Stimulated activated CD4-positive, alpha-beta T cell treated with anti-CD3 and anti-CD28 coated beads, TNF-alpha, amount 100 ng/mL, for 4 hours (primary cell): ENCODE measurements at places on chromosomes 5 and 9.

- DNase-seq, result no peak
Measured at GRCh38 chr5:60805463-60805862, 38.6 kb downstream of the ELOVL7 start.

DNA sequence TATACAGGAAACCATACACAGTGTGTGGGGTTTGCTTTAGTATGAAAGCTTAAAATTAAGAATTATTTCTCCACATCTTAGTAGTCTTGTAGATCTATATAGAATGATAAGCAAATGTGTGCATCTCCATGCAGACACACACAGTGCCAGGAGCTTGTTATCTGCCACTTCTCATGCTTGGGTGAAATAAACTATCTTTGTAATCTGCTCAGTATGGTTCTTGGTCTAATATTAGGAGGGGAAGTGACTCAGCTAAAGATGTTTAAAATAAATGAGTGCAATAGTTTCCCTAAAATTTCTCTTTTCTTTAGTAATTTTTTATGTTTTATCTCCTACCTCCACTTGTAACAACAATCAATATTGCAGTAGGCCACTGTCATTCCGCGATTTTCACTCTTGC lies 689.6 kb downstream of the TAF11L14 start:
- no peak for DNase-seq

GRCh38 chr9:7704543-7704942 lies 95.0 kb downstream of the DMAC1 start:
- no peak for DNase-seq

DNA sequence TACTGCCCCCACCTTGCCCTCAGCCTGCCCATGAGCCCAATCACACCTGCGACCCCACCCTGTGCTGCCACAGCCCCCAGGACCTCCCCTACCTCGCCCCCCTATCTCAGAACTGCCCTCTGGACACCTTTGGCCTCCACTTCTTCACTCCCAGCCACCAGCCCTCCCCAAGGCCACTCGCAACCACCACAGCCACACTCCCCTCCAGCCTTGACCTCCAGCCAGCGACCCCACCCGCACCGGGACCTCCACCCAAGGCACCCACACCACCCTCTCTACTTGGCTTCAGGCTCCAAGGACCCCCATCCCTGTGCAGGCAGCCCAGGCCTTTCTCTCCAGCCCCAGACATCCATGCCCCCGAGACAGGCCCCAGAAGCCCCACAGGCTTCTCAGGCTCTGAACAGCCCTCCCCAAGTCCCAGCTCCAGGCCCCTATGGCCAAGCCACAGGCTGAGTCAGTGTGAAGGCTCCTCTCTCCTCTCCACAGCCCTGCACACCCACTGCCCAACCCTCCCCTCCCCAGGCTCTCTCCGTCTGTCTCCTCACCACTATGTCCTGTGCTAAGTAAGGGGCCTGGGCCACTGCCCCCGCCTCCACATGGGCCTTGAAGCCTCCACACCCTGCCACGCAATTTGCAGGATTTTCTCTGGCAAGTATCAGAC lies 2.0 kb downstream of the AK1 start:
- DNase-seq, result no peak

DNA sequence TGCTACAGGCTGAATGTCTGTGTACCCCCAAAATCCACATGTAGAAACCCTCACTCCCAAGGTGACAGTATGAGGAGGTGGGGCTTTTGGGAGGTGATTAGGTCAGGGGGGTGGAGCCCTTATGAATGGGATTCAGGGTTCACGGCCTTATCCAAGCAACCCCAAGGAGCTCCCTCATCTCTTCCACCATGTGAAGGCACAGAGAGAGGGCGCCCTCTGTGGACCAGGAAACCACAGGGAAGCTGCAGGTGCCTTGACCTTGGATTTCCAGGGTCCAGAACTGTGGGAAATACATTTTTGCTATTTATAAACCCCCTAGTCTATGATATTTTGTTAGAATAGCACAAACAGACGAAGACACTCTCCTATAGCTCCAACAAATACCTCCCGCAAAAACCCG lies 53.6 kb upstream of the IRX2 start:
- DNase-seq, result no peak

DNA sequence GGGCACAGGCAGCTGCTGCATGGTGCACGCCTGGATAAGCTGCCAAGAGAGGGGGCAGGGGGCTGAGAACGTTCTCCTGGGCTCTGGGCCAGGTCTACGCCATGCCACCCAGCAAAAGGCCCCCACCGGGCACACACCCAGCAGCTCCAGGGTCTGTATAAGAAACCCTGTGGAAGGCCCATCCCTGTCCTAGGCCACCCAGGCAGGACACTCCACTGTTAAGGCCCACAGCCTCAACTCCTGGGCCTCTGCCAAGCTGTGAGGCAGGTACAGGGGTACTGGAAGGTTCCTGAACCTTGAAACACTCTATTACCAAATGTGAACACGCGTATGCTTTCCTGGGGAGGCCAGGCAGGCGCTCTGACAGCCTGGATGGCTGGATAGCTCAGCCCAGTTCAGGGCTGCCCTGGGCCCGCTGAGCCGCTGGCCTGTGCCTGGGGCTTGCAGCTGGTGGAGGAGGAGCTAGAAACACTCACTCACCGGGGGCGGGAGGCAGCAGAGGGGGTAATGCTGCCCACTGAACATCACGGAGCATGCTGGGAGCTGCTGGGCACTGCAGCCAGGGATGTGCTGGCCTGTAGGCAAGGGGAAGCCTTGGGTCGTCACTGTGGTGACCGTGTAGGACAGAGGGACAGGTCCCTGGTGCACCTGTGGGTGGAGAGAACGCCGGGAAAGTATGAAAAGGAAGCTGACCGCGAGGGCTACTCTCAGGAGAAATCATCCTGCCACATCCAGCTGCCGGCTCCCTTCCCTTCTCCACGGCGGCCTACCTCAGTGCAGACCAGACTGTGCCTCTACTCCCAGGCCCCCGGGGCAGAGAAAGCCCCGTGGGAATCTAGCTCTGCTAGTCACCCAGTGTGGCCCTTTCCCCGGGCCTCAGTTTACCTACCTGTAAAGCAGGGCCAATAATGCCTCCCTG lies 6.0 kb downstream of the RNF44 start:
- no peak for DNase-seq

DNA sequence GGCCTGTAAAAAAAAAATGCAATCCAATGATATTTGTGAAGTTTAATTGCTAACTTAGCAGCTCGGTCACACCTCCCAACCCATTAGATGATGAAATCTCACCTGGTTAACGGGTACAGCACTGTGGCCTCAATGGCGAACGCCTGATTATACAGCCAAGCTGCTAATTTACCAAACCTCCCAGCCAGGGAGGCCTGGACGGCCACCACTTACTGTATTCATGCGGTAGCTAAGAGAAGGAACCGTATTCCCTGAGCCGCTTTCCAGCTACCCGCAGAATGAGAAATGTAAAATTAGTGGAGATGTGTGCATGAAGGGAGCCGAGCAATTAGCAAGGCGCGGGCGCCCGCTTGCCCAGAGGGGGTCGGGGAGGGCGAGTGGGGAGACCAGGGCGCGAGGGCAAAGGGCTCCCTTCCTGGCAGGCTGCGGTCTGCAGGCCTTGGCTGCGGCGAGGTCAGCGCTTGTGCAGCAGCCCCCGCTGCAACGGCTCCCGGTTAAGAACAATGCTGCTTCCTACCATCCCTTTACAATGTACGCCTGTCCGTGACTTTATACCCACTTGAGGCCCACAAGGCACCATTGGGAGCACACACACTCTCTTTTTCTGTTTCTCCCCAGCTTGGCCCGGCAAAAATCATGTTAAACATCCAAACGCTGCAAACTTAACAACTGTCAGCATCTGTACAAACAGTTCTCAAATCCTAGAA lies 70.4 kb upstream of the TBCA start:
- no peak for DNase-seq

- no peak for DNase-seq
Measured at GRCh38 chr5:58974083-58974482, 391.2 kb downstream of the RAB3C start.

GRCh38 chr5:133824661-133825254 lies 143.7 kb downstream of the C5orf15 start:
- no peak for DNase-seq

DNA sequence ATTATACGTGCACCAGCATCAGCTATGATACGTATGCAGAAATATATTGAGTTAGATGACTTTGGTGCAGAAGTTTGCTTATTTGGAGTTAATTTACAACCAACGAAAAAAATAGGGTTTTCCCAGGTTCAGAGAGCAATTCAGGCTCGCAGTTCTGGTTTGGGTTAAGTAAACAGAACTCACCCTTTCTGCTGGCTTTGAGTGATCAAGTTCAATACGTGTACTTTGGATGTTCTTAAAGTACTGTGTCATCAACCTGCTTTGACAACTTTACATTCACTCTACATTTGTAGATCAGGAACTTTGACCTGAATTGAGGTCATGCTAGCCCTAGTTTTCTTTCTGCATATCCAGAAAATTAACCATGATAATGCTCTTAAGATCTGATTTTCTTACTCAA lies 40.7 kb downstream of the ACOT12 start:
- no peak for DNase-seq

DNA sequence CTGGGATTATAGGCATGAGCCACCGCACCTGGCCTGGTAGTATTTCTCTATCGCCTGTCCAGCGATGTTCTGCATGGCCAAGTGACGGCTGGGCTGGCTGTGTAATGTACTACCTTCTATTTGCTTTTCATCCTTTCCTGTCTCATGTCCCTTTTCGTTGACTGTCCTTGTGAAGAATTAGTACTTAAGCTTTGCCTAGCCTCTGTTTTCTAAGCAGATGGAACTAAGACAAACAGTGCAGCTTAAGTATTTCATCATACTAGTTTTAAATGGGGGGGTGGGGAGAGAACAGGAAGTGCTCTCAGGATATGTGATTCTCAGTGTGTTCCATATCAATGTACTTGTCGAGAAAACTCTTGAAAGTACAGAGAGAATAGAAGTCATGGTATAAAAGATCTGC lies 31.7 kb upstream of the CCL21 start:
- DNase-seq, result no peak

DNA sequence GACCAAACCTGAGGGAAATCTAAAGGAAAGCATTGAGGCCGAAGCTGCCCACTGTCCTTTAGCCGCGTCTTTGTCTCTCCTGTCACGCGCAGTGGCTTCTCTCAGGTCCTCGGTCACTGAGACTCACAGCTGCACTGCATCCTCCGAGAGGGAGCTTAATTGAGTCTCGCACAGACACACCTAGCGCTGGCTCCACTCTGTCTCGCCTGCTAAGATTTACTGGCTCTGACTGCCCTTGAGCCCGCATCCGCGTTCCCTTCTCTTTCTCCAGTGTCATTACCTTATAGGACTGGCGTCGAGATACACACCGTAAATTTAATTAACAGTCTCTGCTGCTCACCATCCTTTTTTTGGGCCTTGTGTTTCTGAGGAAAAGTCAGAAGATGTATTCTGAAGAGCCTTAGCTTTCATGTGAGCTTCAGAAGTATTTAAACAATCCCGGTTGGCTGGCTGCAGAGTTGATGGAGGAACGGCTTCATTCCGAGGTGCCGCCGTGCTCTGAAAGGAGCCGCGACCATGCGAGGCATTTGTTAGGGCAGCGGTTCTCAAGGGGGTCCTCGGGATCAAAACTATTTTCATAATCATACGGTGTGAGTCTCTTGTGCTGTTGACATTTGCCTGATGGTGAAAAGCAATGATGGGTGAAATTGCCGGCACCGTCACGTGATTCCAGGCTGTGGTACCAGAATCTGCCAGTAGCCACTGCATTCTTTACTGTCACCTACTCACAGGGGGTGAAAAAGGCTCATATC lies 58.3 kb downstream of the GPR107 start:
- no peak for DNase-seq

GRCh38 chr5:83209963-83210362 lies 132.6 kb downstream of the XRCC4 start:
- DNase-seq, result no peak

DNA sequence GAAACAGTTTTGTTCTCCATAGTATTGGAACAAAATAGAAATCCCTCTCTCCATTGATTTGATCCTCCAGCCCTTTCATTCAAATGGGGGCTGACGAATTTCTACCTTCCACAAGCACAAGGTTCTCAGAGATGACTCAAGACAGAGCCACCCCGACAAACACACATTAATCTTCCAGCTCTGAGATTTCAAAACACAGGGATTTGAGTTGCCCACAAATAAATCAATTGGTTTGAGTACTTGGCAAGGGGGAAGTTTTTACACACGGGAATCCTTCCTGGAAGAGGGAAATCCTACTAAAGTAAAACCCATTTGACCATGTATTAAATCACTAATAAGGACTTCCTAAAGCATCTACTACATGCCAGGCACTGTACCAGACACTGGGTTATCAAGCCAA lies 5.4 kb downstream of the ADRA1B start:
- DNase-seq, result no peak

DNA sequence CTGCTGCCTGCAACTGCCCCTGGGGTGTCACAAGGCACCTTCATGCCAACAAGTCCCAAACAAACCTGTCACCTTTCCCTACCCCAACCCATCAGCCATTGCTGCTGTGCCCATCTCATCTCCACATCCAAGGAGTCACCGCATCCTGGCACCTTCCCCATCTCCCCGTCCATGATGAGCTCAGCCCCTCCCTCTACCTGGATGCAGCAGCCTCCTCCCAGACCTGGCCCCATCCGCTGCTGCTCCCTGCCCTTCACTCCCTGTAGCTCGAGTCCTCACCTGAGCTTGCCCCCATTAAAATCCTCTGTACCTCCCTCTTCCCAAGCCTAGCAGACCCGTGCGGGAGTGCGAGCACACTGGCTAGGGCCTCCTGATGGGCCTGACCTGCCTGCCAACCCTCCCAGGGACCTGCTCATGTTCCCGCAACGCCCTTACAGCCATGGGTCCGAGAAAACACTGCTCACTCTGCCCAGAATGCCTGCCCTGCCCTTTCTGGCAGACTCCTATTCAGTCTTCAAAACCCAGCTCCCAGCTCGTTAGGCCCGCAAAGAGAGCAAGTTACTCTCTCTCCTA lies 110.6 kb downstream of the ADAMTS2 start:
- no peak for DNase-seq

GRCh38 chr9:92426501-92427145 lies 2.4 kb upstream of the OMD start:
- no peak for DNase-seq

GRCh38 chr5:164721116-164721515 lies 1215.7 kb downstream of the MAT2B start:
- no peak for DNase-seq

DNA sequence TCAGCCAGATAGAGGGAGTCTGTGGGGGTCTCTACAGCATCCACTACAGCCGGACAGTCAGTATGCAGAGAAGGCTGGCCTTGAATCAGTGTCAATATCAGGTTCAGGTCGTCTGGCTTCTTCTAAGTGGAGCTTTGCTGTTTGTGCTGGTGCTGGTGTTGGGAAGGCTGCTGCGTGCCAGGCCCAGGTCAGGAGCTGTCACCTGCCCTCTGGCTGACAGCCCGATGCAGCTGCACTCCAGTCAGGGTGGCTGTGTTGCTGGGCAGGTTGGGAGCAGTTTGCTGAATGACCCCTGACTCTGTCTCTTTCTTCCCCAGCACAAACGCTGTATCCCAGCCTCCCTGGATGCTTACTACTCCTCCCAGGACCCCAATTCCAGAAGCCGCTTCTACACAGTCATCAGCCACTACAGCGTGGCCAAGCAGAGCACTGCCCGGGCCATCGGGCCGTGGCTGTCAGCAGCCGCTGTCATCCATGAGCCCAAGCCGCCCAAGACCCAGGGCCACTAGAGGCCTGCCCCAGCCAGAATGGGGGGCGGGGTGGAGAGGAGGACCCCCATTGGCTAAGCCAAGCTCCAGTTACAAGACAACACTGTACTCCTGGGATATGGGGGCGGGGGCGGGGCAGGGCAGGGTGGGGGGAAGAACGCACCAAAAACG lies 61.6 kb downstream of the NSG2 start:
- DNase-seq, result no peak
